ENCODE measurements at places on chromosomes 1 and 21. TPM values are rescaled to one million over a fixed set of nuclear protein-coding genes. Genes with fewer than 3 reads are reported as not detected.

KHDC4 gene
- 32.1 TPM for total RNA-seq

DNA sequence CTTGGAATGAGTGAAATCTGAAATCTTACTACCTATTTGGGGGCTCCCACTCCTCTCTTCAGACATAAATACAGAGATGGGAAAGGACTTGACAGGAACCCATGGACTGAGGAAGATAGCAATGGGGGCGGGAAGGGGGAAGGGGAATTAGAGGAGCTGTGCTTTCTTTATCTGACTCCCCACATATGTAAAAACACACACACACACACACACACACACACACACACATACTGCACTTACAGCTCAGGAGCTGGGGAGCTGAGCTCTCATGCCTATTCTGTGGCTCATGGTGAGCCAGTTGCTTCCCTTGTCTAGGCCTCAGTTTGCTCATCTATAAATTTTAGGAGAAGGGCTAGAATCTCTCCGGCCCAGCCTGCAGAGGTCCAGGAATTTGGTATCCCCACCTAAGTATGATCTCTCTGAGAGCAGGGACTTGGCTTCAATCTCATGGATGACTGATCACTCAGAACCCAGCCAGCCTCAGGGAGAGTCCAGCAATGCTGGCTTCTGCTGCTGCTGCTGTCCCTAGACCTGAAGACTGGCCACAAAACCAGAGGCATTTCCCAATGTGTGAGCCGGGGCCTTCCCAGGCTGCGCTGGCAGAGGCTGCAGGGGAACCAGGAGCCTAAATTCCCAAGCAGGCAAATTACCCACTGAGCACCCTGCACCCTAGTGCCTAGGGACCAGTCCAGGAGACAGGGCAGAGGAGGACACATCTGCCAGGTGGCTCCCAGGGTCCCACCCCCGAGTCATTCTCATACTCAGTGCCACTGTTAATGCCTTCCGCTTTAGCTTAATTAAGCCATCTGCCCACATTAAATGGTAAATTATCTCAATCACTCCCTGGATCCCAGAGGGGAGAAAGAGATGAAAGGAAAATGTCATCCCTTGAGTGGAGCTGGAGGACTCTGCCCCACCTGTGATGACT, 57.5 kb upstream of the RBM15 start:
- DNase-seq, result no peak

GRCh38 chr1:241592273-241592958, 47.8 kb downstream of the CHML start:
- DNase-seq, result no peak

TAL1 gene
- 0.13 TPM for total RNA-seq

DNA sequence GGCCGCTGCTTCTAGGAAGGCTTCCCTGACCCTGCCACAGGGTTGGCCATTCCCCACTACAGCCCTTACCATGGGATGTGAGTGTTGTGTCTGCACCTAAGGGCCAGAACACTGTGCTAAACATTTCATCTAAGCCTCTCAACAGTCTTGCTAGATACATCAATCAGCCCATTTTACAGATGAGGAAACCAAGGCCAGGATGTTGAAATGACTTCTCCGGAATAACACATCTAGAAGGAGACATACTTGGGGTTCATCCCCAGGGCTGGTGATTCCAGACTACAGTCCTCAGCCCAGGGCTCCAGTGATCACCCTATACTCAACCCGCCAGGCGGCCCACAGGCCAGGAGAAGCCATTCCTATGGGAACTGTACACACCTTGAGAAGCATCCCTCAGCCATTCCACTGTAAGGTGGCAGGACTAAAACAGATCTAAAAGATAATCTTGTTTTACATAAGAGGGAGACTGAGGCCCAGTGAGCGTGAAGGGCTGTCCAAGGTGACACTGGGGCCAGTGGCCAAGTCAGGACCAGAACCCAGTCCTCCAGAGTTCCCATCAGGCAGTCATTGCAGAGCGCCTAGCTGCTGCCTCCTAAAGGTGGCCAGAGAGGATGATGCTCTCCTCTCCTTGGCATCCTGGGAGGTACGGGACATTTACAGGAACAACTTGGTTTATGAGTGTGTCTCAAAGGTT, 119.5 kb downstream of the GLIS1 start:
- DNase-seq, result no peak

DNA sequence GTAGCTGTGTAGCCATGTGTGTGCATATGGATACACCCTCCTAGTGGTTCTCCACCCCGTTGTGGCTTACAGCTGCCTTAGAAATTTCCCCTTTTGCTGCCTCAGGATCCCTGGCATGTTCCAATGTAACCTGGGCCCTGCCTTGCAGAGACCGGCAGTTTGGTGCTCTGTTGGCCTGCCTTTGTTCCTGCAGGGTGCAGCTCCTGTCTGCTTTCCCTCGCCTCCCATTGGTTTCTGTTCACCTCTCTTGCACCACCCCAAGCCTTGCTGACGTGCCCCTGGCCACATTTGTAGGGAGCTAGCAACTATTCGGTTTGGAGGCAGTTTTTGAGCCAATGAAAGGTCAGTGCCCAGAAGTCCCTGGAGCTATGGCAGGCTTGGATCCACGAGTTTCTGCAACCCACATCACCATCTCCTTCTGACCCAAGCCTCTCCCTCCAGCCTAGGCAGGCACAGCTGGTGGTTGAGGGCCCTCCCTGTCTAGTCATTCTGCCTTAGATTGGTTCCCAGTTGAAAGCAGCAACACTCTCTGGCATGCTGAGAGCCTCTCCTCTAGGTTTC, 54.9 kb downstream of the MAB21L3 start:
- no peak for DNase-seq

GRCh38 chr1:65420590-65421350, at the start of the genes LEPR and LEPROT:
TSS of gene LEPR (plus strand) at chr1:65420668. CDS start at chr1:65565566, 144,898 bp downstream.
TSS of gene LEPROT (plus strand) at chr1:65420668. CDS start at chr1:65420725, 57 bp downstream.
- peak; percentile 71 for DNase-seq

DNA sequence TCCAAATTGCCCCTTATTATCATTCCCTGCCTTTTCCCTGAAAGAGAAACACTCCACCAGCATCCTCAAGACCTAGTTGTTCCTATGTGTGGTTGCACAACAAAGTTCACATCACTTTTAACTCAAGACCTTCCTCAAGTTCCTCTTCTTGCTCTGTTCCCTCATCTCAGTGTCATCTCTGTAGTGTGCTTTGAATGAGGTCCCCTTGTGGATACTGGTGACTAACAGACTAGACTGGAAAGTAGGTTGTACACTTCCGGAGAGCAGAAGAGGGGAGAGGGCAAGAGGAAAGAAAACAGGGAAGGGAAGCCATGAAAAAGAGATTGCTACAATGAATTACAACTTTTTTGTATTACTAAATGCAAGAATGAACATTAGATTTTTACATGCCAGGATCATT, 853.8 kb downstream of the USP25 start:
- DNase-seq, result no peak

DNA sequence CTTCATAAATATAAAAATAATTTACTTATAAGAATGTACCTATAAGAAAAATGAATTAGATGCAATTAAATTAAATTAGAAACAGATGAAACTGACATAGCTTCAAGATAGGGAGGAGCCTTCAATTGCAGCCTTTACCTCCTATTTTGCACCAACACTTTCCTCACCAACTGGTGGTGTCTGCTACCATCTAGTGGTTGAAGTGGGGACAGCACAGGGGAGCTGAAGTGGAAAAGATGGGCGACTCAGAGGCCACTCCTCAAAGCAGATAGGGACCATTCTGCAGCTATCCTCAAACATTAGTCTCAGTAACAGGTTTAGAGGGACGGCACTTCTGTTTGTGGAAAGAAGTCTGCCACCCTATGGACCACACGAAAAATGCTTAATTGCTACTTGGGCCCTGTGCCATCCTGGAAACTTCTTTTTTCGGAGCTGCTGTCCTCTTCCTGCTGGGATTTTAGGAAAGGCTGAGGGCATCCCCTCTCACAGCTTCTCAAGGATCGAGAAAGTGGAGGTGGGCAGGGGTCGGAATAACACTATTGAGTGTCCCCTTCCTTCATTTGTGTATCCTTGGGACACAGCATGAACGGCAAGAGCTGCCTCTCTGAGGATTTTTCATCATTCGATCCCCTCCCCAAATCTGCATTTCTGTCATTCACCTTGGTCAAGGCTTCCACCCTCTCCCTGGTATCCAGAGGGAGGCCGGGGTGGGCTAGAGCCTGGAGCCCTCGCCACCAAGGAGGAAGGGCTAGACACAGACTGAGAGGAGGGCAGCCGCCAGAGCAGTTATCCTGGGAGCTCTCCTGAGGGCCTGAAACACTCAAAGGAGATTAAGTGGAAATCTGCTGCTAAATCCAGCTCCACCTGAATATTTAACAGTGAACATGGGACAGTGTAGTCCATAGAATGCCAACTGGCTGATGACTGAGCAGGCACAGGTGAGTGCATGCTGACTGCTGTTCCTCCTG, 9.6 kb downstream of the PROK1 start:
- peak; percentile 87 for DNase-seq

UMODL1 gene
- total RNA-seq, result not detected

DNA sequence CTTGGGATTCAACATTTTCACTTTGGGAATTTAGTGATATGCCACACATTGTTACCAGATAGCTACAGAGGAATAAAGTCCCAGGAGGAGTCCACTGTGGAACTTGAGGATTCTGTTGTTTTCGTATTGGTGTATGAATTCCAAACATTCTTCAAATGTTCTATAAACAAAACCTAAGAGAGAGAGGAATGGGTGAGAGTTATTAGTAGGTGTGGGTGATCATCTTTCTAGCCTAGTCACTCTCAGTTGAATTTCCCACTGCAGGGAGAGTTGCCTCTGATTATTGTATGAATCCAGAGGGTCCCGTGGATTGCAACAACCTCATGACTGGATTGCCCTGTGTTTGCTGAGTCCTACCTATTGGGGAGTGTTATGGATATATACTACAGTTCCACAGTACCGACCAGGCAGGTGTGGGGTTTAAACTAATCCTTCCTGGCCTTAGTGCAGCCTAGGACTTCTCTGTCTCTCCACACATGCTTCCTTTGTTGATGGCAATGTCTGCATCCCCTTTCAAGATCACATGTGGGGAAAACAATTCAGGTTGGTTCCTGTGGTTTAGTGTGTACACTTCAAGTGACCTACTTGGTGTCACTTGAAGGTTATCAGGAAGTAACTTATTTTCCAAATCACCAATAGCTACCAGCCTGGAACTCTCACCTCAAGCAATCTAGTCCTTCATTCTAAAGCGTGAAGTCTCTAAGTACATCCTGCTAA, 91.8 kb downstream of the ADCY10 start:
- no peak for DNase-seq

- DNase-seq, result no peak
Observed at GRCh38 chr1:62784509-62785365, 805 bp downstream of the ATG4C start.

DNA sequence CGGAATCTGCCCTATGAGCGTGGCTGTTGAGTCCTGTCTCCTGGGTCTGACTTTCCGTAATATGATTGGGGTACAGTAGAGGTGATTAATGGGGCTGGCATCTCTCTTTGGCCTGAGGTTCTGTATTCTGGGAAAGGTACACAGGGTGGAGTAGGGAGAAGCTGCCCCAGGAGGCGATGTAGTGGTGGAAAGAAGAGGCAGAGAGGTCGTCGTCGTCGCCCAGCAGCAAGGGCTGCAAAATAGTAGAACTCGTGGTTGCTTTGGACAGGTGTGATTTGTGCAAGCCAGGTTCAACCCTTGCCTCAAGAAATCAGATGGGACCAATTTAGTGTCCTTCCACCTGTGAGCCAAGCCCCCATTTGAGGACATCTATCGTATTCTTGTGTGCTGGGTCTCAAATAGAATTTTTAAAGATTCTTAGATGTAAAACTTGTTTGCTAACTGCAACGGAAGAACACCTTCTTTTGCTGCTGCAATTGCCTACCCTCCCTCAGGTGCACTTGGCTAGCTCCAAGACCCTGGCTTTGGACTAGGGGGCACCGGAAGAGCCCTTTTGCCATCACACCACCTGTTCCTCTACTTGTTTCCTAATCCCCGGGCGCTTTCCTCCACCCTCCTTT, 1.3 kb upstream of the HMGN2 start:
- DNase-seq, result no peak

ABCG1 gene
- 0.21 TPM for total RNA-seq

DNA sequence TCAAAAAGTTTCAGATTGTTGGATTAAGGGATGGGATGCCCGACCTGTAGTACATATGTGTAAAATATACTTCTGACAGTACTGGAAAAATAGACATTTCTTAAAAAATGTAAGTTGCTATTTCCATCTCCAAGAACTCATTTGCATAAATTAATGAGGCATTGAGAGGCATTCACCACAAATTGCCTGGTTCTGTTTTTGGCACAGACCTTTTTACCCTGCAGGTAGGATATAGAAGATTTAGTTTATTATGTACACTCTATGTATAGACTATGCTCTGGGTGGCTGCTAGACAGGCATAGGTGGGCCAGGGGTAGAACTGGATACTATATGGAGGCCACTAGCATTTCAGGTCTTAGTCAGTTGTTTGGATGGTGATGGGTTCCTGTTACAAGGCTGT, 8.0 kb downstream of the CCDC17 start:
- no peak for DNase-seq

GRCh38 chr1:64755361-64755760, 10.5 kb downstream of the RAVER2 start:
- DNase-seq, result no peak

DNA sequence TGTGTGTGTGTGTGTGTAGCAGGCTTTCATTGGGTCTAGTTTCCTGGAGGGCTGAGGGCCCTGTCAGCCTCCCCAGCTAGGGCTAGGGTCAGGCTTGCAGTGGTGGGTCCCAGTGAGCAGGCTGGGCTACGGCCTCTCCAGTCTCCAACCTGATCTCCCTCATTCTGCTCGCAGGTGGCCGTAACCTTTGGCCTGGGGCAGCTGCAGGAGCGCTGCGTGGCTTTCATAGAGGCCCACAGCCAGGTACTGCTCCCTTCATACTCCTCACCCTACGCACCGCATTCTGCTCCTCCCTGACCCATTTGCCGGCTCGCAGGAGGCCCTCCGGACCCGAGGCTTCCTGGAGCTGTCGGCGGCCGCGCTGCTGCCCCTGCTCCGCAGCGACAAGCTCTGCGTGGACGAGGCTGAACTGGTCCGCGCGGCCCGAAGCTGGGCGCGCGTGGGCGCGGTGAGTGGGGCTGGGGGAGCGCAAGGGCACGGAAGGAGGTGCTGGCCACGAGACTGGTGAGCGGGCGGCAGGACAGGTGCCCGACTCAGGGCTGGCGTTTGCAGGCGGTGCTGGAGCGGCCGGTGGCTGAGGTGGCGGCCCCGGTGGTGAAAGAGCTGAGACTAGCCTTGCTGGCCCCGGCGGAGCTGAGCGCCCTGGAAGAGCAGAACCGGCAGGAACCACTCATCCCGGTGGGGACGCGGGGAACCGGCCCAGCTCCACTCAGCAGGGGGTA, 4.7 kb downstream of the BTBD19 start:
- DNase-seq, result no peak

Measured in SK-MEL-5 (cell line).